ENCODE measurements at places on chromosomes 11 and 22.

- DNase-seq, result no peak
Measured at GRCh38 chr11:59403546-59403945, 22.7 kb downstream of the OR5A2 start.

DNA sequence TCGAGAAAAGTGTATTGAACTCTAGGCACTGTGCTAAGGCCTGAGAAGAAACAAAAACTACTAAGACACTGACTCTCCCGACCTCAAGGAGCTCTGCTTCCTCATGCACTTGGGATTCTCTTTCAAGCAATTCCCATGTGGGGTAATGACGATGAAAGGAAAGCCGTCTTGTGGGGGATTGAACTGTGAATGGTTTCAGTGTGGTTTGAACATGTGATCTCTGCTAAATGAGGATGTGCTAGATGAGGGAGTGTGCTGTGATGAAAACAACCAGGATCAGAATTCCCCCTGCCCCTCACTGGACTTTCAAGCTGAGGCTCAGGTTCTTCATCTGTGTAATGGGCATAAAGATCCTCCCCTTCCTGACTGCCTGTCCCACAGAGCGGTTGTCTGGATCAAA, 74.9 kb downstream of the DEPDC5 start:
- DNase-seq, result no peak

GRCh38 chr22:17787241-17787640, 13.0 kb upstream of the BID start:
- no peak for DNase-seq

DNA sequence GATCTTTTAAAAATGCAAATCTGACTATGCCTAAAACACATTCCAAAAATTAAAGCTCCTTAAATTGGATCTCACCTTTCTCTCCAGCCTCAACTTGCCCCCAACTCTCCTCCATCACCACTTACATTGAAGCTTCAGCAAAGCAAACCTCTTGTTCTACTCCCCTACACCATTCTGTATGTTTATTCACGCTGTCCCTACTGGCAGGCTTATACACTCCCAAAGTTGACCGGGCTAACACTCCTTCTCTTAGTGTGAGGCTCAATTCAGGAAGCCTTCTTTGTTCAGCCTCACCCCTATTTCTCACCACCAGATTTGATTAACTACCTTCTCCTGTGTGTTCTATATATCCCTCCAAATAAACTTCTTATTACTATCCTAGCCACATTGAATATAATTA, 1.8 kb upstream of the GDPD4 start:
- no peak for DNase-seq

- DNase-seq, result no peak
Measured at GRCh38 chr22:19874307-19875060, 19.8 kb upstream of the GNB1L start.

- no peak for DNase-seq
Measured at GRCh38 chr11:113419454-113420003, 31.9 kb downstream of the ANKK1 start.

DNA sequence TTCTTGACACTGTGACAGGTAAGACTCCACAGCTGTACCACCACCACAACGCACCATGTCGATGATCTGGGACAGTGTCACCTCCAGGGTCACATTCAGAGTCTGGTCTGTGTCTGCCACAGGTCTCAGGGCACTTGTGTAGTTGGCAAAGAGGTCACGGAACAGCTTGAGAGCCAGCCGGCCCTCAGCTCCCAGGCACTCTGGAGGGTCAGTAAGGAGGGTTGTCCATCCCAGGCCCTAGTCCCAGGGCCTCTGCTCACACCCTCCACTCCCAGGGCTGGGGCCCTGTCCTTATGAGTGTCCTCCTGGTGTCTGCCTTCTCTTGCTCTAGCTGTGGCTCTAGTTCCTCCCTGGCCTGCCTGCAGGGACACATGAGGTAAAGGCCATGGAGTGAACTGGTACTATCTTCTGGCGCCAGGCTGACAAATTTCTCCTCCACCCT, 1.4 kb downstream of the CHRNA10 start:
- no peak for DNase-seq

DNA sequence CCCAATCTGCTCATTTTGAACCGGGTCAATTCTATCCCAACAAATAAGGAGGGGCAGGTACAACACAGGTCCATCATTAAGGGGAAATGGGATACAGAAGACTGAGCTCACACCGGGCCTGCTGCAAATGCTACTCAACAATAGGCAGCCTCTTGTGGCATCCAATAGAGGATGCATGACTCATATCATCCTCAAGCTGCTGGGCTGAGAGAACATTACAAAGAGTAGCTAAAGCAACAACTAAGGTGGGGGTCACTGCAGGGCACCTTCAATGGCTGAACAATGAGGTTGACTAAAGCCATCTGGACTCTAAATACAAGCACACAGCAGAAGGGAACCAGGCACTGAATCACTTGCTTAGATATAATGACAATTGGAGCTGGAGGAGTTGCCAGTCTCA, 130.1 kb upstream of the SYN3 start:
- no peak for DNase-seq

GRCh38 chr11:130042093-130042591, 27.6 kb upstream of the APLP2 start:
- no peak for DNase-seq

GRCh38 chr22:33472462-33473344, 414.5 kb upstream of the SYN3 start:
- DNase-seq, result no peak

- no peak for DNase-seq
Measured at GRCh38 chr11:130442737-130443136, 5.7 kb upstream of the ADAMTS15 start.

DNA sequence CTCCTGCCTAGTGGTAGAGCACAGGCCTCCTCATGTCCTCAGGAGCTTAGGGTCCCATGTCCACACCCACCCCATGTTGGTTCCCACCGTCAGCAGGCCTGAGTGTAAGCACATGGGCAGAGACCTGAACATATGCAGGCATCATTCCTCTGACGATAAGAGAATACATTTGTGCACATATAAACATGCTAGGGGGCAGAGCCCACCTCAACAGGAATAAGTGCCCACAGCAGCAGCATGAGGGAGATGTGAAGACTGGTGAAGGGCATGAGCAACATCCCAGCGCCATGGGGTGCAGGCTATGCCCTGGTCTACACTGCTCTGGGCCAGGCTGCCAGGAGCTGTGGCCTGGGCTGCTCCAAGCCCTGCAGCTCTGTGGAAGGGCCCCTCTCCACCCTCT, 16.9 kb downstream of the ADORA2A start:
- DNase-seq, result no peak

DNA sequence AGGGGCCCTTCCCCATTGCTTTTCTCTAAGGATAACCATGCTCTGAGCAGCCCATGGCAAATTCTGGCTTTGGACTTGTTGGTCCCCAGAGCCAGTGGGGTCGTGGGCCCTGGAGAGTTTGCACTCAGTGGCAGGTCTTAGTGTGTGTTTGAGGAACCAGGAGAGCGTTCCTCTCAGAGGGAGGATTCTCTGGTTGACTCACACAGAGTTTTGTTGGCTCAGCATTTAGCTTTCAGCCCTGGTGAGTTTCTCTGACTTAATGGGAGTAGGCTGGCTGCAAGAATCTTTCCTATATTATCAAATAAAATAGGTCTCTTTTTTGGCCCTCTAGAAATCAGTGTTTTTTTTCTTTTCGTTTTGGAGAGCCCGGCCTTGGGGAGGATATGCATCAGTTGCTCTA, 20.9 kb downstream of the ST14 start:
- DNase-seq, result no peak

DNA sequence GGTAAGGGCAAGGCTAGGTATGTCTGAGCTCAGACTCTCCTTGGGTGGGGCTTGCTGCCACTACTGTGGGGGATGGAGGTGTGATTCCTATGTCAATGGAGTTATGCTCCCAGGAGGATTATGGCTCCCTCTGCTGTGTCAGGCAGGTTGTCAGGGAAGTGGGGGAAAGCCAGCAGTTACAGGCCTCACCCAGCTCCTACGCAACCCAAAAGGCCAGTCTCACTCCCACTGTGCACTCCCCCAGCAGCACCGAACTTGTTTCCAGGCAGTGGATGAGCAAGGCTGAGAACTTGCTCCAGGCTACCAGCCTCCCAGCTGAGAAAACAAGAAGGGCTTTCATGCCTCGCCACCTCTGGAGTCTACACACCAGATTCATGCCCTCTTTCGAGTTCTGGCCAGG, 18.2 kb downstream of the C11orf91 start:
- no peak for DNase-seq

- peak; percentile 59 for DNase-seq
Measured at GRCh38 chr11:62542750-62543567, 3.6 kb downstream of the AHNAK start.

DNA sequence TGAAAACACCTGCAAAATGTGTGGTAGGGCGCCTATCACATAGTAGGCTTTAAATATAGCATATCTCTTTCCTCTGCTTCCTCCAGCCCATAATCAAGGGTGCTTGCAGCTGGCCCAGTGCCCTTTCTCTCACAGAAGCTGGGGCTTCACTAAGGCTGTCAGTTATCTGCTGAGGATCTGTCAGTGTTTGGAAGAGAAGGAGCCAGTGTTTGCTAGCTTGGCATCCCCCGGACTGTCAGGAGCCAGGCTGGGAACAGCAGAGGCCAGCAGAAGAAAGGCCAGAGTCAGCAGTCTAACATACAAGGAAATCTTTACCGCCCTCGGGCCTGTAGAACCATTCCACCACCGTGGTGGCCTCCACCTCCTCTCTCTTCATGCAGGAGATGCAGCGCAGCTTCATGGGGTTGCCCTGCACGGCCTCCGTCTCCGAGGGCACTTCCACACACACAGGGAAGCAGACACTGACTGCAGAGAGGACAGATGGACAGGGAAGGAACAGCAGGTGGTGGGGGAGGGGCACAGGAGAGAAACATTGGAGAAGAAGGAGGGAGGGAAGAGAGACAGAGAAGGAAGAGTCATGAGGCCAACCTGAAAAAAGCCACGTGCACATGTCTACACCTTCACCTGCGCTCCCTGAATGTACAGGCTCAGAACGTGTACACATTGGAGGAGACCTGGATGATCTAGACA, 9.0 kb downstream of the SCN3B start:
- DNase-seq, result no peak

GRCh38 chr22:16774911-16775500, 50.2 kb downstream of the XKR3 start:
- DNase-seq, result peak; percentile 61

DNA sequence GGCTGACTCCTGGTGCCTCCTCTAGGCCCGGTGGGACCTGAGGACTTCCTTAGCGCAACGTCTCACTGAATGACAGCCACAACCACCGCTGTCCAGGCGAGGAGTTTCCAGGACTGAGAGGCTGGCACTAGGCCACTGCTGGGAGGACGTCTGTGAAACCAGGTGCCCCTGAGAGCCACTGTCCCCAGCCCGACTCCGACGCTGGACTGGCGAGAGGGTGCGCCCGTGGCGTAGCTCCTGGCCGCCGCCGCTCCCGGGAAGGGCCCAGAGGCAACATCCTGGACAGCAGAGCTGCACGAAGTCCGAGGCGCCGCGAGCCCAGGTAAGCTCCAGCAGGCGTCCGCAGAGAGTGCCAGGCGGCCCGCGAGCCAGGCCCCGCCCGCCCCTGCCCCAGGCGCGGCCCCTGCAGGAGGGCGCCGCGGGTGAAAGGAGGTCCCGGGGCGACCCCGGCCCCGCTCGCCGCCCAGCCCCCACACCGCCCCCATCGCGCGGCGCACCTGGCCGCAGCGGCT, 525 bp downstream of the DGCR2 start:
- DNase-seq, result no peak

- DNase-seq, result no peak
Measured at GRCh38 chr11:30855383-30856006, 269.3 kb upstream of the MPPED2 start.

- no peak for DNase-seq
Measured at GRCh38 chr22:37880668-37881440, 25.2 kb upstream of the MICALL1 start.

GRCh38 chr11:11284481-11284880, 68.6 kb downstream of the CSNK2A3 start:
- DNase-seq, result no peak

DNA sequence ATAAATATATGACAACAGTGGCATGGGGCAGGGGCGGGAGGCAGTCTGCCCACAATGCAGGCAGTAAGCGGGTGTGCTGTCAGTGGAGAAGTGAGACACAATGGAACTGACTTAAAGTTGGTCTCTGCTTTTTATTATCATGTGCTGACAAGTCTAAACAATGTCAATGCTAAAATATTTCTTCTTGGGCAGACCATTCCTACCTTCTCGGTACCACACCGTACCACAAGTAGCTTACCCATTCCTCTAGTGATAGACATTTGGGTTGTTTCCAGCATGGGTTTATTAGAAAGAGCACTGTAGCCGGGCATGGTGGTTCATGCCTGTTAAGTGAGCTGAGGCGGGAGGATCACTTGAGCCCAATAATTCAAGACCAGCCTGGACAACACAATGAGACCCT, 2.6 kb upstream of the CHADL start:
- no peak for DNase-seq

- DNase-seq, result peak; percentile 22
Measured at GRCh38 chr11:44623341-44623730, 57.9 kb downstream of the CD82 start.

DNA sequence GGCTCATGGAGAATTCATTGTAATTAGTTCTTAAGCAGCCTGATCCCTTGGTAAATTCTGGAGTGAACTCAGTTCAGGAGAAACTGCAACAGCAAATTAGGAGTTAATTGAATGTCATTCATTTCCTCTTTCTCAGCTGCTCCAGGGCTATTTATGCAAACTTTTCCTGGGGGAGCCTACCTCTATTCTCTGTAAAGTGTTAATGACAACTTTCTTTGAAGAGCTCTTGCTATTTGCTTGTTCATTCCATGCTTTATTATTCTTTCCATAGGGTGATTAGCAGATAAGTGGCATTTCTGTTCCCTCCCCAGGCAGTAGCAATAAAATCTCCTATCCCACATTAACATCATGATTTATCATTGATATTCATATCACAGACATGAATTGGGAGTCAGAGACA, 267.6 kb upstream of the DDI1 start:
- DNase-seq, result no peak

- no peak for DNase-seq
Measured at GRCh38 chr11:43492701-43493100, 134.0 kb downstream of the TTC17 start.

DNA sequence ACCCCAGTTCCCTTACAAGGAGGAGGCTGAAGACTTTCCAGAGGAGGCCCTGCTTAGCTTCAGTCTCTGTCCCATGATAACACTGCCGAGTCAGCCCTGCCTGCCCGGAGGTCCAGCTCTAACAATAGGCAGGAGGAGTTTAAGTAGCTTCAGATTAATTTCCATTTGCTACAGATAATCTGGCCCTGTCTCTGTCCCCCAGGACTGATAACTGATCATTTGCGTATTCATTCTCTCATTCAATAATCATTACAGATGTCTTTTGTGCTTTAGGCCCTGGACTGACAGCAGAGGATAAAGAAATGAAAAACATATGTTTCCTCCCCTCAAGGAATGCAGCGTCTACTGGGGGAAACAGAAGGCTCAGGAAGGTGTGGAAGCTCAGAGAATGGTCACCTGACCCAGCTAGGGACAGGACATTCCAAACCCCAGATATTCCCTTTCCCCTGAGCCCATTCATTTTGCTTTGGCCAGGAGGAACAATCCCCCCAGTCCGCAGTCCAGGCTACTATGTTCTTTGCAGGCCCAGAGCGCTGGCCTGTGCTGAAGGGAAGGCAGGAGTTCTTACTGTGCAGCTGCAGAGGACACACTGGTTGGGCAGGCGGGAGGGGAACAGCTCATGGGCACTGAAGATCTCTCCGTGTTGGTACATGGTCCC, 20.8 kb downstream of the CHRDL2 start:
- DNase-seq, result no peak
